Neural progenitor cell (in vitro differentiated cells): ENCODE measurements at places on chromosomes 4 and X. TPM values are rescaled to one million over a fixed set of nuclear protein-coding genes. Genes with fewer than 3 reads are reported as not detected.
A peak's percentile ranks its signal among the peaks of the same experiment; 100 is the strongest.

The COX7B2 gene
- total RNA-seq = not detected in 2 replicates

GRCh38 chr4:44425614-44426208 is 22.9 kb downstream of the KCTD8 start:
- no peaks in the 10 kb centered on the region for H3K36me3 ChIP-seq
- H3K27me3 ChIP-seq = no peaks in the 10 kb centered on the region
- peak; percentile 72 for DNase-seq
- H3K4me3 ChIP-seq = no peak overlapping the region
- no peak overlapping the region for H3K27ac ChIP-seq

DNA sequence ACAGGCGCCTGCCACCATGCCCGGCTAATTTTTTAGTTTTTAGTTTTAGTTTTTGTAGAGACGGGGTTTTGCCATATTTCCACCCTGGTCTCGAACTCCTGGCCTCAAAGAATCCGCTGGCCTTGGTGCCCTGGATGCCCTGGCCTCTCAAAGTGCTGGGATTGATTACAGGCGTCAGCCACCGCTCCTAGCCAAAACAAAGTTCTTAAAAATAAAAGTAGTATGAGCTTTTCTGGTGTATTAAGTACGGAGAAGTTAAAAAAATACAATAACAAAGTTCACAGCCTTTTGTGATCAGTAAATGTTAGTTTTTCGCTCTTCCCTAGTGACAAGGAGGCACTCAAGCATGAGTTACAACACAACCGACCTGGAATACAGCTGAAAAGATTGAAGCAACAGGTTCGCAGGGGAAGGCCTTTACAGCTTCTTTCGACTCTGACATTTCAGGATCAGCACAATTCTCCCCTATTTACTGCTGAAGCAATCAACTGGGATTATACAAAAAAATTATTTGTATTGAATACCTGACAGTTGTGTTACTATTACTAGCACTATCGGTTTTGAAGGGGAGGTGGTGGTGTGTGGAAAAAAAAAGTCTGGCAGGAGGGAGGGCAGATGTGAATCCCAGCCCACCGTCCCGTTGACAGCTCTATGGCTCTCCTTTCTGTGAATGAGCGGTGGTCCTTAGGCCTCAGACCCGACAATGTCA is 893 bp upstream of the METAP1 start:
- H3K27me3 ChIP-seq = no peaks in the 10 kb centered on the region
- no peak overlapping the region for H3K27ac ChIP-seq
- no peaks in the 10 kb centered on the region for H3K36me3 ChIP-seq
- peak; percentile 35 for DNase-seq

GRCh38 chr4:2733001-2733843 is 22.9 kb downstream of the TNIP2 start:
- peak overlapping the region; percentile 27 for H3K27ac ChIP-seq
- no peaks in the 10 kb centered on the region for H3K27me3 ChIP-seq
- H3K4me1 ChIP-seq = peaks cover 8% of the 10 kb centered on the region
- no peak overlapping the region for H3K4me3 ChIP-seq

DNA sequence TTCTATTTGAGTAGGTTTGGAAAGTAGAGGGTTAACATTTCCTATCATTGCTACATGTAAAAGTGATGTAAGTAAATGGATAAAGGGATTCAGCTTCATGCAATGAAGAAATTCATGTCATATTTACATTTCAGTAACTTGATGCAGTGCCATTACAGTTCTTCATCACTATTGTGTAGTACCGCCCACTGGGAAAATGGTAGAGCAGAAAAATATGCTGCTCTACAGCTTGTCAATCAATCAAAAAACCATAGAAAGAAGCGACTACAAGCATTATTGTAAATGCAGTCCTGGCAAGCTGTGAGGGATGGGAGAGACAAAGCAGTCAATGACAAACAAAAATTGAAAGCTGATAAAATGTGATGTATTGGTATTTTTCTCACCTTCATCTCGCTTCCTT is 1597.9 kb downstream of the RPA4 start:
- DNase-seq = no peak
- H3K36me3 ChIP-seq = no peaks in the 10 kb centered on the region
- no peak overlapping the region for H3K27ac ChIP-seq
- no peaks in the 10 kb centered on the region for H3K27me3 ChIP-seq
- no peak overlapping the region for H3K4me3 ChIP-seq
- no peaks in the 10 kb centered on the region for H3K4me1 ChIP-seq
